GM12878 (cell line): ENCODE measurements at places on chromosomes 5 and 9. TPM values are rescaled to one million over a fixed set of nuclear protein-coding genes. Genes with fewer than 3 reads are reported as not detected.

DNA sequence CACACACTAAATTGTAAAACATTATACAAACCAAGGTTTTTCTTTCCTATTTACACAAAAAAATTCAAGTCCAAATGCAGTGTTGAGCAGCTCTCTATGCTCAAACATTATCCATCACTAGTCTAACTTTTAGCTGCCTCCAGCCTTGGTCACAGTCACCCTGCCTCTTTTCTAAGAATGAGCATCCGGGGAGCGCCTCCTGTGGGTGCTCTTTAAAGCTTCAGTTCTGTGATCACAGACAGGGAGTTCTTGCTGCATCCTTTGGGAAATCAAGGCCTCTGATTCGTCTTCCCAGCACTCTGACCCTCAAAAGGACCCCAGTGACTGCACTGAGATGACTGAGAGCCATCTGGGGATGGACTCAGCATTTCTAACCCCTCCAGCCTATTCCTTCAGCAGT, 289.6 kb downstream of the SEC61B start:
- no peaks in the 10 kb centered on the region for H3K36me3 ChIP-seq
- H3K27me3 ChIP-seq = no peaks in the 10 kb centered on the region
- no peak overlapping the region for H3K27ac ChIP-seq
- DNase-seq = no peak
- peaks cover 33% of the 10 kb centered on the region for H3K4me1 ChIP-seq
- H3K4me3 ChIP-seq = no peak overlapping the region

GRCh38 chr9:114558027-114558675, 29.4 kb upstream of the ATP6V1G1 start:
- H3K36me3 ChIP-seq = no peaks in the 10 kb centered on the region
- no peak overlapping the region for H3K4me3 ChIP-seq
- DNase-seq = no peak
- peaks cover 2% of the 10 kb centered on the region; the same call in 1 of the 2 replicates for H3K27me3 ChIP-seq
- no peaks in the 10 kb centered on the region for H3K4me1 ChIP-seq

DNA sequence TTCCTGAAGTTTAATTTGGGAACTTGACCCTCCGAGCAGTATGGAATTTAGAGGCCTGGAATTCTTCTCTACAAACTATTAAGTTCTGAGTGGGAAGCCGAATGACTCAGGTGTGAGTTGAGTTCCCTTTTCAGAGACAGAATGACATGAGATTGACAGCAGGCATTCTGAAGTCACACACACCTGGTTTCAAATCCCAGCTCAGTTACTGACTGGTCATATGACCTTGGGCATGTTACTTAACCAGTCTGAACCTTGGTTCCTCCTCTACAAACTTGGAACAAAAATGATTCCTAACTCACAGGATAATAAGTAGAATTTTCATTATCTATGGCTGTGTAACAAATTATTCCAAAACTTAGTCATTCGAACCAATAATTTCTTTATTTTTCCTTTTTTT, 45.5 kb upstream of the GPBP1 start:
- no peaks in the 10 kb centered on the region for H3K4me1 ChIP-seq
- no peaks in the 10 kb centered on the region for H3K36me3 ChIP-seq
- H3K27ac ChIP-seq = no peak overlapping the region
- no peak overlapping the region for H3K4me3 ChIP-seq
- DNase-seq = no peak
- no peaks in the 10 kb centered on the region for H3K27me3 ChIP-seq

- H3K27me3 ChIP-seq = no peaks in the 10 kb centered on the region
- DNase-seq = no peak
- H3K4me1 ChIP-seq = peaks cover 26% of the 10 kb centered on the region
- no peak overlapping the region for H3K4me3 ChIP-seq
- no peak overlapping the region for H3K27ac ChIP-seq
These were observed 5.6 kb downstream of the GOLPH3 start for GRCh38 chr5:32168460-32169033.

DNA sequence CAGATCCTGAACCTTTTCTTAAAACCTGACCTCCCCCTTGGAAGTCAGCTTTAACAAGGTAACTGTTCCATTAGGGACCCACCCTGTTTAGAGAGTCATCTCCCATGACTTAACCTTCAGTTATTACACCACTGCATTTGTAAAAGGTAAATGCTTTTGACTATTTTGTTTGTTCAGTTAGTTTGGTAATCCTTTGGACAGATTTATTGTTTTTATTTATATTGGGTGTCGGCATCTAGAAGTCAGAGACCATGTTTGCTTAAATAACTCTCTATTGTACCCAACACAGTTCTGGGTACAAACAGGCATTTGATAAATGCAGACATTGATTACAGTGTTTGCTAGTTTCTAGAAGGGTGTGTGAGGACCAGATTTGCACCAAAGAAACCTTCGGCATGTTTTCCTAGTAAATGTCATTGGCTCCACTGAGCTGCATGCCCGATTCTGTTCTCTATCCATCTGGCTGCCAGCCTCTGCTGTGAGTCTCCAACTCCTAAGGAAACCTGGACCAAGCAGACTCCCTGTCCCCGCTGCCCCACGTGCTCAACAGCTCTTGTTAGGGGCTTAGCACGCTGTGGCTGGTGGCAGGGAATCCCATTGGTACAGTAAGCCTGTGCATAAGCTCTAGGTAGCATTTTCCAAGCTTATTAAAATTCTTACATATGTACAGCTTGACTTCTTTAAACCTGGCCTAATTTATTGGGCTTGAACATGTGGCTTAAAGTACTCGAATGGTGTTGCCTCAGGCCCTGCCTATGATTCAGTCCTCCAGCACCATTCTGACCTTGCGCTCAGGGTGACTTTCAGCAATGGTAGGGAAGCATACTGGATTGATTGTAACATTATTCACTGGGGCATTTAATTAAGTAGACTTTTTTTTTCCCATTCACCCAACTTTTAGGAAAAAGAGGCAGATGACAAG, 6.6 kb downstream of the PCBD2 start:
- no peak for DNase-seq
- H3K4me1 ChIP-seq = no peaks in the 10 kb centered on the region
- no peak overlapping the region for H3K27ac ChIP-seq
- no peak overlapping the region for H3K4me3 ChIP-seq
- H3K36me3 ChIP-seq = peaks cover 15% of the 10 kb centered on the region

DNA sequence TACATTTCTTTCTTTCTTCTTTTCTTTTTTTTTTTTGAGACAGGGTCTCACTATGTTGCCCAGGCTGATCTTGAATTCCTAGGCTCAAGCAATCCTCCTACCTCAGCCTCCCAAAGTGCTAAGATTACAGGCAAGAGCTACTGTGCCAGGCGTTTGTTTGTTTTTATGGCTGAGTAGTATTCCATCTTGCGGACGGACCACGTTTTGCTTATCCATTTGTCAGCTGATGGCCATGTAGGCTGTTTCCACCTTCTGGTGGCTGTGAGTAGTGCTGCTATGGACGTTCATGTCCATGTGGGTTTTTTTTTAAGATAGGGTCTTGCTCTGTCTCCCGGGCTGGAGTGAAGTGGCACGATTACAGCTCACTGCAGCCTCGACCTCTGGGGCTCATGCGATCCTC, 2.5 kb downstream of the DOK3 start:
- peak overlapping the region; percentile 87 for H3K27ac ChIP-seq
- no peak for DNase-seq
- no peaks in the 10 kb centered on the region for H3K27me3 ChIP-seq

- H3K4me1 ChIP-seq = no peaks in the 10 kb centered on the region
- H3K4me3 ChIP-seq = no peak overlapping the region
- H3K36me3 ChIP-seq = no peaks in the 10 kb centered on the region
- H3K27ac ChIP-seq = no peak overlapping the region
- no peaks in the 10 kb centered on the region for H3K27me3 ChIP-seq
These were observed 256.7 kb upstream of the CD180 start for GRCh38 chr5:67453111-67453905.

GRCh38 chr9:129282731-129283211, 104.7 kb upstream of the IER5L start:
- no peak overlapping the region for H3K27ac ChIP-seq
- no peak overlapping the region for H3K4me3 ChIP-seq
- H3K27me3 ChIP-seq = no peaks in the 10 kb centered on the region
- H3K4me1 ChIP-seq = no peaks in the 10 kb centered on the region
- no peak for DNase-seq
- H3K36me3 ChIP-seq = no peaks in the 10 kb centered on the region

DNA sequence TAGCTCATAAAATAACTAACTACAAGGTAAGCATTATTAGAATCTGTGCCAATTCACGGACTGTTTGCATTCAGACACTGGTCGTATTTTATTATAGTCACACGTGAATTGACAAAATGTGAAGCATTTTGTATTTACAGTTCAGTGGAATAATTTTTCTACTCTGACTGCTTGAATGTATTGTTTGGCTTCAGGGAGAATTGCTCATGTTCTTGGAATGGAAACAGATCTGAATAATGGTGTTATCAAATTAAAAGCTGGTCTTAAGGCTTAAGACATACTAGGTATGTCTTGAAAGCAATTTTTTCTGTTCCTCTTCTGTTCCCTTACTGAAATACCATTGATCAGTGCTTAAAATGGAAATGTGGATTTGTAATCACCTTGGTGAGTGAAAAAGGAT, 543.7 kb upstream of the TLE4 start:
- H3K4me1 ChIP-seq = no peaks in the 10 kb centered on the region
- no peaks in the 10 kb centered on the region for H3K27me3 ChIP-seq
- H3K36me3 ChIP-seq = no peaks in the 10 kb centered on the region

The MFAP3 gene
- 11.6 and 11.8 TPM in 2 replicates for total RNA-seq

- H3K27me3 ChIP-seq = no peaks in the 10 kb centered on the region
- H3K4me1 ChIP-seq = no peaks in the 10 kb centered on the region
- no peak for DNase-seq
- no peak overlapping the region for H3K27ac ChIP-seq
- H3K4me3 ChIP-seq = no peak overlapping the region
- H3K36me3 ChIP-seq = no peaks in the 10 kb centered on the region
These were observed 278.7 kb upstream of the KLF9 start for GRCh38 chr9:70693186-70693585.

The LAMC3 gene
- total RNA-seq = 0.08 TPM in 1 of 2 replicates, not detected in the other

GRCh38 chr5:100110497-100110896, 424.7 kb upstream of the FAM174A start:
- no peak for DNase-seq
- H3K4me1 ChIP-seq = no peaks in the 10 kb centered on the region
- no peaks in the 10 kb centered on the region for H3K36me3 ChIP-seq
- no peak overlapping the region for H3K27ac ChIP-seq
- no peak overlapping the region for H3K4me3 ChIP-seq

- H3K36me3 ChIP-seq = no peaks in the 10 kb centered on the region
- H3K27ac ChIP-seq = no peak overlapping the region
- H3K4me1 ChIP-seq = no peaks in the 10 kb centered on the region
- H3K4me3 ChIP-seq = no peak overlapping the region
These were observed 45.3 kb upstream of the OSMR start for GRCh38 chr5:38800515-38800914.

- no peak for DNase-seq
- H3K36me3 ChIP-seq = peaks cover 46% of the 10 kb centered on the region
- H3K27me3 ChIP-seq = no peaks in the 10 kb centered on the region
- no peaks in the 10 kb centered on the region for H3K4me1 ChIP-seq
These were observed 25.8 kb downstream of the FBXW2 start for GRCh38 chr9:120767451-120767850.

DNA sequence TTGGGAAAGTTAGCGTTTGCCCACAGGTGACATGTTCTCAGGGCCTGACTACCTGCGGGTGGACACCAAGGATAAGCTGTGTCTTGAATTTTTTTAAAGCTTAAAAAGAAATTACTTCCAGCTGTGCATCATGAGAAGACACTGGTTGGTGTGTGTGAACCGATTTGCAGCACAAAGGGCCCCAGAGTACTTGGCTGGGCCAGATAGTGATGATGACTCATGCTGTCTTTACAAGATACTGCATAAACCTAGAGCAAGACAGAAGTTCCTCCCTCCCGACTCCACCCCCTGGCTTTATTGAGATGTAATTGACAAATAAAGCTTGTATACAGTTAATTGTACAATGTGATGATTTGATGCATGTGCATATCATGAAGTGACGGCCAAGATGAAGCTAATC, 212.8 kb downstream of the NXNL2 start:
- no peak for DNase-seq
- H3K4me3 ChIP-seq = no peak overlapping the region
- no peaks in the 10 kb centered on the region for H3K4me1 ChIP-seq
- no peaks in the 10 kb centered on the region for H3K36me3 ChIP-seq
- no peaks in the 10 kb centered on the region; the same call in 1 of the 2 replicates for H3K27me3 ChIP-seq
- H3K27ac ChIP-seq = no peak overlapping the region

The EIF4E1B gene
- not detected in 2 replicates for total RNA-seq

DNA sequence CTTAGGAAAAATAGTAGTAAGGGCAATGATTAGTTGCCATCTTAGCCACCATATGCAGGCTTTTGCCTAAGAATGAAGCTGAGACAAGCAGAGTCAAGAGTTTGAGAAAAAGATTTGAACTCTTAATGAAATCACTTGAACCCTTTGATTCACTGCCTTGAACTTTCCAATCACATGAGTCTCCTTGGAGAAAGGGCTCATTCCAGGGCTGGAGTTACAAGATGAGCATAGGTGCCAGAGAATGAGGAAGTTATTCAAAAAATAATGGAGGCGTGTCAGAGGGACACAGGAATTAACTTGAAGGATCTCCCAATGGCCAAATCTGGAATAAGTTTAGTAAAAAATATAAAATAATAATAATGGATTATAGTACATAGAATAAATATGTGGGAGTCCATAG, 35.3 kb downstream of the MAT2B start:
- H3K4me1 ChIP-seq = no peaks in the 10 kb centered on the region
- 0 out of 2 replicates have a peak, but pooled peaks cover 3% of the 10 kb centered on the region for H3K27me3 ChIP-seq
- H3K36me3 ChIP-seq = no peaks in the 10 kb centered on the region
- H3K4me3 ChIP-seq = no peak overlapping the region
- no peak overlapping the region for H3K27ac ChIP-seq

The TMEM174 gene
- total RNA-seq = not detected in 2 replicates

DNA sequence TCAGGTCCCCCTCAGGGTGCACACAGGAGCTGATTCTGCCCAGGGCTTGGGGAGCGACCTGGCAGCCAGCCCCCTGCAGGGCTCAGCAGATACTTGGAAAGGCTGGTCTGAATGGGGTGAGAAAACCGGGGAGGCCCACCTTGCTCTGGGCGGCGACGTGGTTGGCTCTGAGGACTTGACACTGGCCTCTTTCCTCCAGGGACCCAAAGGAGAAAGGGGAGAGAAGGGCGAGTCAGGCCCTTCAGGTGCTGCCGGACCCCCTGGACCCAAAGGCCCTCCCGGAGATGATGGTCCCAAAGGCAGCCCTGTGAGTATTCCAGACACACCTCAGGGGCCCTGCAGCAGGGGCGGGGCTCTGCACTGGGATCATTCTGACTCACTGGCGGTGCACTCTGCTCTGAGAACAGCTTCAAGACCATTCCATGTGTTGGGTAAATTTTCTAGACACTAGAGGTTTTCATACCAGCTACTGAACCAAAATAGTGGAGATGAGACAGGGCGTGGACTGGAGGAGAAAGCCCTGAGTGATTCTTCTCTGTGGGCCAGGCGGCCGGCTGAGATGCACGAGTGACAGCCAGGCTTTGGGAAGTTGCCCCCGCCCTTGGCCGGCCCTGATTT, 65.9 kb upstream of the FCN2 start:
- no peak for DNase-seq
- H3K27ac ChIP-seq = no peak overlapping the region
- no peaks in the 10 kb centered on the region; the same call in 1 of the 2 replicates for H3K27me3 ChIP-seq
- no peak overlapping the region for H3K4me3 ChIP-seq

DNA sequence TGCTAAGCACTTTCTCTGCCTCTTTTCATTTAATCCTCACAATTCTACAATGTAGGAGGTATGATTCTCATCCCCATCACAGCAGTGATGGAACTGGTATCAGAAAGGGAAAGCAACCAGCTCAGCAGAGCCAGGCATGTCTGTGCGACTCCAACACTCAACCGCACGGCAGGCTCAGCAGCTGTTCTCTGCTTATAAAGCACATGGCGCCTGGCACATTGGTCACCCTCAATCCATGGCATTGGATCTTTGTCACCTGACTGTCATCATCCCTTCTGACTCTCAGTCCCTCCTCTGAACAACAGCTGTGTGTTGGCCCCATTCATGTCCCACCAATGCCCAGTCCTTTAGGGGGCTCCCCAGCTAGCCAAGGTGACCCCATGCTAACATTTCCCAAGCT, 45.1 kb upstream of the HAND1 start:
- DNase-seq = no peak
- 0 out of 2 replicates have a peak, but pooled peaks cover 4% of the 10 kb centered on the region for H3K4me1 ChIP-seq
- no peaks in the 10 kb centered on the region for H3K27me3 ChIP-seq

The SLC6A7 gene
- total RNA-seq = 0.08 TPM in 1 of 2 replicates, not detected in the other
